ENCODE measurements at places on chromosomes 4 and X. TPM values are rescaled to one million over a fixed set of nuclear protein-coding genes. Genes with fewer than 3 reads are reported as not detected.

The NAP1L2 gene
- polyA plus RNA-seq = not detected

The MAGEA10 gene
- polyA plus RNA-seq = not detected

The MGAT4D gene
- polyA plus RNA-seq = not detected

The CLCN5 gene
- 1.1 TPM for polyA plus RNA-seq

The OCIAD2 gene
- 177 TPM for polyA plus RNA-seq

The C4orf36 gene
- not detected for polyA plus RNA-seq

The FGFR3 gene
- not detected for polyA plus RNA-seq

The TRIM61 gene
- 2.2 TPM for polyA plus RNA-seq

The SYTL5 gene
- polyA plus RNA-seq = not detected

GRCh38 chr4:186030399-186030775 lies 38.6 kb upstream of the TLR3 start:
- no peak for DNase-seq

DNA sequence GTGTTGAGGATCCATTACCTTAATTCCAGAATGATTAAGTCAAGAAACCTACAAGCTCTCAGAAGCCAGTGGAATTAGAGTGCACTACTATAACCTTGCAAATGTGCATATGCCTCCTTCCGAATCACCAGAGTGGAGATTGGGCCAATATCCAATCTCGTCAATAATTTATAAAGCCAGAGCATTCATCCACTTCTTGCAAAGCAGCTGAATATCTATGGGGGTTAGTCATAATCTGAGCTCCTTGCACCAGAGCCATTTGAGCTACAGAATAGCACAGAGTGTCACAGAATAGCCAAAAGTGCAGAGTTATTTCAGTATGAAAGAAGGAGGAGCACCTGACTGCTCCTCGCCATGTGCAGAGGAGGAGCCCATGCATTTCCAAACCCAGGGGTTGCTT lies 69.2 kb upstream of the MTM1 start:
- no peak for DNase-seq

- DNase-seq = no peak
Measured at GRCh38 chrX:46333550-46333949, 211.7 kb downstream of the ZNF674 start.

- DNase-seq = no peak
Measured at GRCh38 chr4:16579866-16580265, 318.6 kb downstream of the LDB2 start.

DNA sequence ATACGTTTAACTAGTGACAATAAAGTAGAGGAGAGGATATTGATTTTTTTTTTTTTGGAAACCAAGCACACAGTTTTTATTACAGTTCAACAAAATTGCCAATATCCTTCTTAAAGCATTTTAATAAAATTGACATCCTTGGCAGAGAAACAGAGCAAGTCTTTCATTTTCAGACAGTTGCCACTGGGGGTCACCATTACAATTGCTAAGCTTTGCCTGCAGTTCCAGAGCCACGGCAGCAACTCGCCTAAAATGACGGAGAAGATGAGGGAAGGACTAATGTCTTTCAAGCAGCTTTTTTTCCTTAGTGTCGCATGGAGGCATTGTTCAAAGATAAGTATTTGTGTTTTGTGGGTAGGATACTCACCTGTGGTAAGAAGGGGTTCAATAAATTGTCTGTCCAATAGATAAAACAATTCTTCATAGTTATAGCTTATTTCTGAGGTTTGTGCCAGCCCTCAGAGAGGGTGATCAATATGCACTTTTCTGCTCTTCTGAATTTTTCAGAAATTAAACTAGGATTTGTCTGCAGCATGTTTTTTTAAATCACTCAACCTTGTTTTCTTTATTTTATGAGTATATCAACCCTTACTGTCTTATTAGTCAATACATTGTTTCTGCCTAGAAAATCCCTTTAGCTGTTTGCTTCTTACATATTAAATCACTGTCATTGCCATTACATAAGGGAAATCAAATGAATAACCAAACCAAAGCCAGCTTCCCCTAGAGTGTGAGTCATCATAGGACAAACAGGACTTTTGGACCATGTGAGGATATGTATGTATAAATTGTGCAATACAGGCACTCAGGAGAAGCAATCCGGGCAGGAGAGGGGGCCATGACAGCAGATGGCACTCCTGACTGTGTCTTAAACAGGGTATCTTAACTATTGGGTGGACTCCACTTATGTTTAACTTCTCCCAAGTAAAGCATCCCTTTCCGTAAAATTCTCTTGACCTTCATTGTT lies 508.1 kb upstream of the ARX start:
- no peak for DNase-seq

GRCh38 chr4:90078440-90078839 lies 48.8 kb upstream of the CCSER1 start:
- DNase-seq = no peak

GRCh38 chr4:93513851-93514250 lies 314.7 kb upstream of the ATOH1 start:
- DNase-seq = no peak

DNA sequence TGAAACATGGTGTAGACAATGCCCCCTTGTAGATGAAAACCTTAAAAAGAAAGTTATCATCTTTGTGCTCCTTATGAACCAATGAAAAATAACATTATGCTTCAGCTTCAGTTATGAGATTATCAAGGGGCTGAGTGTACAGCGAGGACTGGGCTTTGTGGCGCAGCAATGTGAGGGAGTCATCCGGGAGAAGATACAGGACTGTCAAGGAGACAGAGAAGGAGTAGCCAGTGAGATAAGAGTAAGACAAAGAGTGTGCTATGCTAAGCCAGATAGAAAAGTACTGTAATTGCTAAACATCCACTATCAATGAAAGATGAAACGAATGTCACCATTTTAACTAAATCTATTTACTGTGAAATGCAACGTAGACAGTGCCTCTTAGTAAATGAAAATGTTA lies 3.6 kb upstream of the KLHL15 start:
- DNase-seq = no peak

DNA sequence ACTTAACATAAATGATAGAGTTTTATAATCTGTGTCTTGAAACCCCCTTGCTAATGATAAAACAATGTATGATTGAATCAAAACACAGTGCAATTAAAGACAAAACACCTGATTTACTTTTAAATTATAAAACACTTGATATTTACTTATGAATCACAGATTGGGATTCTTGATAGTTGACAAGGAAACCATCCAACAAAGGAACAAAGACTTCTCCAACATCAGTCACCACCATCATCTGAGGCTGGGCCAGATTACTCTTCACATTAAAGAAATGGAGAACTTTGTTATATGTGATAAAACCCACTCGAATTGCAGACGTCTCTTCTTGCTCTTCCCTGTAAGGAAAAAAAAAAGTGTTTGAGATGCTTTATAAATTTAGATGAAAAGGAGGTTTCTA lies 67.4 kb downstream of the METTL14 start:
- no peak for DNase-seq

GRCh38 chr4:124337874-124338273 lies 374.7 kb downstream of the ANKRD50 start:
- no peak for DNase-seq

- no peak for DNase-seq
Measured at GRCh38 chrX:39065051-39065871, 264.0 kb downstream of the MID1IP1 start.

DNA sequence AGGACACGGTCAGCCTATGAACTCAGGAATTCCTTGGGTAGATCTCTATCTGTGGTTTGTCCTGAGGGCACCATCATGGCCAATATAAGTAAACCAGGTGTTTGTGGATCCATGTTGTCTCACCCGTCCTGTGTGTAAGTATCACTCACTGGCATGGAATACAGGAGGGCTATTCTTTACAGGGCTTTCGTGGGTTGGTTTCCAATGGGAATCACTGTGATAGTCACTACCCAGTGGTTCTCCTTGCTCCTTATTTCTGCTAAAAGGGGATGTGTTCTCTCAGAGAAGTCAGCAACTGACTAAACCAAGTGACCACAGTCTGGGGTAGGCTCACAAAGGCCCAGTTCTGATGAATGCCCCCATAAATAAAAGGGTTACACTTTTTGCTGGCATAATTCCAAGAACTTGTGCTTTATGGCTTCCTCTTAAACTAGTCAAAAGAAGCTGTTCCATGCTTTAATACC lies 236.7 kb upstream of the JADE1 start:
- DNase-seq = no peak

- no peak for DNase-seq
Measured at GRCh38 chr4:77651820-77652219, 46.2 kb downstream of the CXCL13 start.

- no peak for DNase-seq
Measured at GRCh38 chr4:55549888-55550287, 3.2 kb upstream of the CLOCK start.

- no peak for DNase-seq
Measured at GRCh38 chr4:142882159-142882558, 36.1 kb upstream of the INPP4B start.

DNA sequence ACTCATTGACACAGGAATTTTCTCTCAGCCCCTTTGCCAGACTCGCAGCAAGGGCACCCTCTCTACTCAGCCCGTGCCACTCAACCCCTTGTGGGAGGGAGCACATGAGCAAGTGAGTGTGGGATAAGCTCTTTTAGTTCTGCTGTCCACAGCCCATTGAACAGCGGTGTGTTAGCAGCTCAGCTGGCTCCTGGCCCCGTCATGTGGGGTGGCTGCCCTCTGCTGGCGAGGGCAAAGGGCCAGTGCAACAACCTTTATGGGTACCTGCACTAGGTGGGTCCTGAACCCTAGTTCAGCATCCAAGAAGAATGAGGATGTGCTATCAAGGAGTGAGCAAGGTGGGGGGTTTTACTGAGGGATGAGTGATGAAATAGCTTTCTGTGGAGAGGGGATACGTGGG lies 85.0 kb upstream of the ZNF81 start:
- peak; percentile 5 for DNase-seq

DNA sequence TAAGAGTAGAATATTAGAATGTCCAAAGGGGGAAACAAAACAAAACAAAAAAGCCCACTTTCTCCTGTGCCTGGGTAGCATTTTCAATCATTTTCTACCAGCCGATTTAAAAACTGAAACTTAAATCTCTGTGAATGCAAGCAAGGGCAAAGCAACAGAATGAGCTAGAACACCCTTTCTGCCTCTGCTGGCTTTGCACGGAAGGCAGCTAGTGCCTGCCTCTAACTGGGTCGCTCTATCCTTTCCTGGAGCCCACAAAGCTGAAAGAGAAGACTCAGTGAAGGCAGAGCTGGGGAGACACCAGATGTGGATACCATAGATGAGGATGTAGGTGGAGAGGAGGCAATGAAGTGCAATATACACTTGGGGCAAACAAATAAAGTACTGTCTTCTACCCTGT lies 248.9 kb upstream of the TTC29 start:
- no peak for DNase-seq

GRCh38 chr4:175373031-175373430 lies 439.0 kb downstream of the GPM6A start:
- no peak for DNase-seq

DNA sequence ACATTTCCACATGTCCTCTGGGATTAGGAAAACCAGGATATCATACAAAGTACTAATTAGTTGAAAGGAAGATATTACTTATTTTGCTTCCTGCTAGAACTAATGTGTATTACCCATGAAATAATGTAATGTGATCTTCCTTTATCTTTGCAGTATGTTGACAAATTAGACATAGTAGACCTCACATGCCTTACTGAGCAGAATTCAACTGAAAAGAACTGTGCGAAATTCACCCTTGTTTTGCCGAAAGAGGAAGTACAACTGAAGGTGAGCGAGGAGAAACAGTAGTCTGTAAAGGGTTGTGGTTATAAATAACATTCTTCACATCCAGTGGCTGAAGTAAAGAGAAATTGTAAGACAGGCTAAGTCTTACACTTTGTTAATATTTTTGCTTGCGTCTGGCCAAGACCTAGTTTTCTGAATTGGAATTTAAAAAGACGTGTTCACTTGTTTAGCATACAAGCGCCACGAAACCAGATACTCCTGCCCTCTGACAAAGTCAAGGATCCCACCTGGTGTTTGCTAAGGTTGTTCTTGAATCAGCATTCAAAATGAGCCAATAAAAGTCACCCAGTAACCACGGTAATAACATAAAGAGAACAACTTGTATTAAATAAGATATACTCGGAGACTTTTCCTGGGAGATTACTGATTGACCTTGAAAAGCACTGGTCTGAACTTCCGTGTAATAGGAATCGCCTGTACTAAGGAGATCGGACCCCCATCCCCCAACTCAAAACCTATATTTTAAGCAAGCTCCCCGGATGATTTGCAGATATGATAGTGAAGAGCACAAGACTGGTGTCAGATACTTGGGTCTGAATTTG lies 16.9 kb downstream of the STAP1 start:
- peak; percentile 77 for DNase-seq

DNA sequence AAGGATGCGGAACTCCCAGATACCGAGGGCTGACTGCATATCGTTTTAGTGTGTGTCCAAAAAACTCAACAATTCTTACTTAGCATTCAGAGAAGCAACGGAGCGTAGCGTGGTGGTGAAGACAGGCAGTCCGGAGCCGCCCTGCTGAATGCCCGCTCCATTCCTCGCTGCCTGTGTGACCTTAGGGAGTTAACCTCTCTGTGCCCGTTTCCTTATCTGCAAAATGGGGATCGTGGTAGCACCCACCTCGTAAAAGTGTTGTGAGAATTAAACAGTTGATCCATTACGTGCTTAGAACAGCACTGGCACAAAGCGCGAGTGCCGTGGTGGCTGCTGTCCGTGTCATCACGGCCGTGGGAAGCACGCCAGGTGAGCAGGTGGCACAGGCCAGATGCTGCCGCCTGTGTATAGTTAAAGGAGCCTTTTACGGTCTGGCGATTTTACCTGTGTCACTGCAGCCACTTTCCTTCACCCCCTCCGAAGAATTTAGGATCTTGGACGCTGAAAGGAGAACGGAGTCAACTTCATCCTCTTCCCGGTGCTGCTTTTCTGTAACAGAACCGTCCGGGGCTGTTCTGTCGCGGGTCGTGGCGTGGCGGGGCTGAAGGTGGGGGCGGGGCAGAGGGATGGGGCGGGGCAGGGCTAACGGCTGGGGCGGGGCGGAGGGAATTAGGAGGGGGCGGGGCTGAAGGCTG lies 885 bp downstream of the CCDC110 start:
- DNase-seq = peak; percentile 65

DNA sequence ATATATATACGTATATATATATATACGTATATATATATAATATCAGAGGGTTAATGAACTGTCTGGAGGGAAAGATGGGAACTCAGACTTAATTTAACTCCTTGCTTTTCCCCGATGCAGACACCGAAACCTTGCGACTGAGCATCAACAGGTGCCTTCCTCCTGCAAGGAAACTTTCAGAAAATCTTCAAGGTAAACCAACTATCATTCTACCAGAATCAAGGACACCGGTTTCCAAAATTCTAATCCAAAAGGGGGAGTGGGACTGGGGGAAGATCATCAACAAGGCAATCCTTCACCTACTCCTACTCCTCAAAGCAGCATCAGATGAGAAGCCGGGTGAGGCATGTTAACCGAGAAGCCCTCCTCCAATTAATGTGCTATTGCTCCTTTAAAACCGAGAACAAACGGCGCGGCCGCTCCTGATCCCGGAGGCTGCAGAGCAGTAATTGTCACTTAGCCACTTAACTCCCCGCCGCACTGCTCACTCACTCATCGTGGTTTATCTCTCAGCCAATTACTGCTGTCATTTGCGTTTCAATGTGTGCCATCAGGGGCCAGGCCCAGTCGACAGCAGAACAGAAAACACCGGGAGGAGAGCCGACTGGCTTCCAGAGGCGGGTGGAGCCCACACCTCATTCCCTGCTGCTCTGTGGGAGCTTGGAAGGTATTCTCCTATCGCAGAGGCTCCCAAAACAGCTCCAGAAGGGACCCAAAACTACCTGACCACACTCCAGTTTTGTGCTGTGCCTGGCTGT lies 61.7 kb downstream of the MAML3 start:
- no peak for DNase-seq

GRCh38 chr4:3657902-3658529 lies 108.2 kb upstream of the ADRA2C start:
- DNase-seq = no peak

- peak; percentile 1 for DNase-seq
Measured at GRCh38 chrX:31099536-31100090, 27.8 kb upstream of the FTHL17 start.

Data from naive B cell (primary cell).